ENCODE measurements at places on chromosomes 4 and X. TPM values are rescaled to one million over a fixed set of nuclear protein-coding genes. Genes with fewer than 3 reads are reported as not detected.

Gene TGIF2LX
- total RNA-seq, result not detected

Gene TENT5D
- total RNA-seq, result not detected

Gene SLC4A4
- 16.8 TPM for total RNA-seq

Gene POU4F2
- not detected for total RNA-seq

Gene PAGE1
- not detected for total RNA-seq

Gene RBMX
- total RNA-seq, result 337 TPM

Gene GPM6B
- 5.9 TPM for total RNA-seq

Gene FAAH2
- total RNA-seq, result not detected

Gene MAGEE2
- total RNA-seq, result not detected

Gene PAK3
- total RNA-seq, result 0.56 TPM

Gene BEX5
- not detected for total RNA-seq

Gene GPR78
- total RNA-seq, result under 0.01 TPM

Gene EDA2R
- 23.8 TPM for total RNA-seq

Gene SPATA4
- 0.28 TPM for total RNA-seq

Gene FGB
- not detected for total RNA-seq

Gene FAM47B
- not detected for total RNA-seq

Gene SPANXN4
- not detected for total RNA-seq

Gene EXOC1L
- not detected for total RNA-seq

Gene CCNI
- 98.6 TPM for total RNA-seq

Gene FAM241A
- total RNA-seq, result under 0.01 TPM

Gene COL4A5
- total RNA-seq, result 15.0 TPM

Gene TLR7
- total RNA-seq, result not detected

Gene ABCG2
- total RNA-seq, result 1.4 TPM

Gene CYLC1
- total RNA-seq, result not detected

Gene RPA4
- 2.5 TPM for total RNA-seq

Gene MFAP3L
- total RNA-seq, result 0.36 TPM

Gene FRMD7
- not detected for total RNA-seq

Gene NR0B1
- total RNA-seq, result not detected
